ENCODE measurements at places on chromosomes 4 and X.

- DNase-seq: no peak
Observed at GRCh38 chr4:173318648-173319211, 15.4 kb downstream of the HMGB2 start.

GRCh38 chrX:74788545-74789086 lies 136.6 kb downstream of the NEXMIF start:
- no peak for DNase-seq

GRCh38 chr4:35912174-35912573 lies 332.1 kb downstream of the ARAP2 start:
- no peak for DNase-seq

- DNase-seq: no peak
Observed at GRCh38 chrX:47523713-47524166, 37.3 kb upstream of the ARAF start.

- peak; percentile 9 for DNase-seq
Observed at GRCh38 chrX:153474718-153475117, 4.3 kb upstream of the HAUS7 start.

- DNase-seq: peak; percentile 7
Observed at GRCh38 chrX:53682885-53683555, 3.5 kb downstream of the HUWE1 start.

- no peak for DNase-seq
Observed at GRCh38 chrX:71378732-71379131, 12.6 kb downstream of the TAF1 start.
